ENCODE measurements at places on chromosomes 4 and X. TPM values are rescaled to one million over a fixed set of nuclear protein-coding genes. Genes with fewer than 3 reads are reported as not detected.

DNA sequence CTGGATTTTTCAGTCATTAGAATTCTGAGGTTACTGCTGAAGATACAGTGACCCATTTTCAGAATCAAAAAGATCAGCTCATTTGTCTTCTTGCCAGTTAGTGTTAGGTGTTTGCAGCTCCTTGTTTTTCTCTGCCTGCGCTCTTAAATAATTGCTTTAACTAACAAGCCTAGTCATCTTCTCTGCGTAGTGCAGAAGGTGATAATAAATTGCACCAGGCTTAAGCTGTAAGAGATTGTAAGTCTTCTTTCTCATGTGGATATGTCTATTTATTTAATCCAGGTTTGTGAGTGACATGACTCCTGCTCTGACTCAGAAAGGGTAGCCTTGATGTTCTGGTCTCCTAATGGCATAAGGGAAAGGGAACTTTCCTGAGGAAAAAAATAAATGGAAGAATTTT lies 167.2 kb downstream of the CEP135 start:
- DNase-seq = no peak

DNA sequence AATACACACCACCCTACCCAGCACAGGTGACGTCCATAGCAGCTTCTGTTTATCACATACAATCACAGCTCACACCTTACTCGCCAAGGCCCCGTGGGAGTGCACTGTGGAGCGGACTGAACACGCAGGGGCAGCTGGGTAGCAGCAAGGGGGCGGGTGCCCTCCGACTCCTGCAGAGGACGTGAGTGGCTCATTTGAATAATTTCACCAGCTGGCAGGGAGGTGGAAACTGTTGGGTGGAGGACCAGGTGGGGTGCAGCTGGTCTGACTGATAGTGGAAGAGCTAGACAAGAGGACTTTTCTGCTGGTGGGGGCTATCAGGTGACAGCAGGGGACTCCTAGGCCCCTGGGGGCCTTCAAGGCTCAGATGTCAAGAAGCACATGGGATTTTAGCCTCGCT lies 16.3 kb downstream of the MAN2B2 start:
- DNase-seq = no peak

DNA sequence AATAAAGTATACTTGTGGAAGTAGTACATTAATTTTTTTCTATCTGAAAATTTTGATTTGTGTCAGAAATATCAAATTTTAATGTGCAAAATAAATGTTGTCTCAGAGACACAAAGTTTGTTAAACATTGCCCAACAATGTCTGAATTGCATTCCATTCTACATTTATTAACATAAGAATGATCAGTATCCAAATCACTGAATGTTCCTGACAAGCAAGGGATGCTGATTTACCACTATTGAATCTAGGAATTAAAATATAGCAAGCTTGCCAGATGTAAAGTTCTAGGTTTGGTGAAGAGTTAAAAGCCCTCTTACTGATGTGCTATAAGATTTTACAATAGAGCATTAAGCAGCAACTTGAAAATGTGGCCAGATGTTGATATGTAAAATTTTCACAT lies 489.2 kb upstream of the CTSO start:
- no peak for DNase-seq

GRCh38 chr4:29966386-29966785 lies 753.8 kb upstream of the PCDH7 start:
- DNase-seq = no peak

DNA sequence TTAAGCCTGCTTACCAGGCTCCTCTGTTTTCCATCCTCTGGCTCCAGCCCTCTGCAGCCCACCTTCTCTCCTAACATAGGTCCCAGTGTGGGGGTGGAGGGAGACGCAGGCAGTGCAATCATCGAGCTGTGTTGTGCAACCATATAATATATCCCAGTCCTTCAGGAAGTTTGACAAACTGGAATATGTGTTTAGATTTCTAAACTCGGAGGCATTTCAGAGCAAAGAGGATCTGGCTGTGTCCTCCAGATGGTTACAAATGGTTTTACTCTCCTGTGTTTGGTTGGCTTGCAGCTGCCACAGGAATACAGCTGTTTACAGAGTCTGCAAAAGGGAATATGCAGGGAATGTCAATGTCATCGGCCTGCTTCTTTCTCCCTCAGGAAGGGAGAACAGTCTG lies 195.3 kb upstream of the LNX1 start:
- no peak for DNase-seq

- DNase-seq = no peak
Measured at GRCh38 chrX:41732260-41732659, 8.3 kb downstream of the GPR82 start.

DNA sequence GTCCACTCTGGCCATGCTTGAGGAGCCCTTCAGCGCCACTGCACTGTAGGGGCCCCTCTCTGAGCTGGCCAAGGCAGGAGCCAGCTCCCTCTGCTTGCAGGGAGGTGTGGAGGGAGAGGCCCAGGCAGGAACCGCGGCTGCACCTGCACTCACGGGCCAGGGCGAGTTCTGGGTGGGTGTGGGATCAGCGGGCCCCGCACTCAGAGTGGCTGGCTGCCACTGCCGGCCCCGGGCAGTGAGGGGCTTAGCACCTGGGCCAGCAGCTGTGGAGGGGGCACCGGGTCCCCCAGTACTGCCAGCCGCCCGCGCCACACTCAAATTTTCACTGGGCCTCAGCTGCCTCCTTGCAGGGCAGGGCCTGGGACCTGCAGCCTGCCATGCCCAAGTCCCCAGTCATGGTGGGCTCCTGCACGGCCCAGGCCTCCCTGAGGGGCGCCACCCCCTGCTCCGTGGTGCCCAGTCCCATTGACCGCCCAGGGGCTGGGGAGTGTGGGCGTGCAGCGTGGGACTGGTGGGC lies 347.2 kb upstream of the SPOCK3 start:
- DNase-seq = no peak

DNA sequence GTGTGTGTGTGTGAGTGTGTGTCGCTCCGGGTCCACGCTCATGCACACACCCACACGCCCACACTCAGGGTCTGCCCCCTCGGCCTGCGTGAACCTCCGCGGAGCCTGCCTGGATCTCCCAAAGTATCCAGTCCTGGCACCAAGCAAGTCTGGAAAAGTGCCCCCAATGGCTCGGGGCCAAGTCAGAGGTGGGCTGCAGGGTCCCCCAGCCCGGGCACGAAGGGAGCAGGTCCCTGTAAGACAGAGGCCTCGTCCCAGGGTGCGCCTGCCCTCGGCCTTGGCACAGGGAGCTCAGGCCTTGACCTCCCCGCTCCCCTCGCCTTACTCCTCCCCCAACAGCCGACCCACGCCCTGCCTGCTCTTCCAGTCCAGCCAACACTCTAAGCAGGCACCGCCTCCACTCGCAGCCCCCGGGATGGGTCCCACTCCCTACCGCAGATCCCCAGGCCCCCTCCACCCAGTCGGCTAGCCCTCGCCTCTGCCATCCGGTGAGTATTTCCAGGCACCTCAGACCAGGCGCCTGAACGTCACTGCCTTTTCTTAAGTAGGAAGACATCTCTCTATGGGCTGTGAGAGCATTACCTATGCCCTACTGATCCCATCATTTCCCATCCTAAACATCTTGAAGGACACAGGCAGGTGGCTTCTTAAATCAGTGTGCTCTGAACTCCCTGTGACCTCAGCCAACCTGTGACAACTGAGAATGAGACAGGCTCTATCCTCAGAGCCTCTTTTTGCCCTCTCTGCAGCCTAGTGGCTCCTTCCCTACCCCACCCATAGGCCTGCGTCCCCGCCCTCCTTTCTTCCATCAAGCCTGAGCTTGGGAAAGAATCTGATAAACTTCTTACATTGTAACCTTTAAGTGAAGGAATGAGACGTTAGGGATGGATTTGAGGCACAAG lies 704 bp downstream of the FAM114A1 start:
- DNase-seq = peak; percentile 62

DNA sequence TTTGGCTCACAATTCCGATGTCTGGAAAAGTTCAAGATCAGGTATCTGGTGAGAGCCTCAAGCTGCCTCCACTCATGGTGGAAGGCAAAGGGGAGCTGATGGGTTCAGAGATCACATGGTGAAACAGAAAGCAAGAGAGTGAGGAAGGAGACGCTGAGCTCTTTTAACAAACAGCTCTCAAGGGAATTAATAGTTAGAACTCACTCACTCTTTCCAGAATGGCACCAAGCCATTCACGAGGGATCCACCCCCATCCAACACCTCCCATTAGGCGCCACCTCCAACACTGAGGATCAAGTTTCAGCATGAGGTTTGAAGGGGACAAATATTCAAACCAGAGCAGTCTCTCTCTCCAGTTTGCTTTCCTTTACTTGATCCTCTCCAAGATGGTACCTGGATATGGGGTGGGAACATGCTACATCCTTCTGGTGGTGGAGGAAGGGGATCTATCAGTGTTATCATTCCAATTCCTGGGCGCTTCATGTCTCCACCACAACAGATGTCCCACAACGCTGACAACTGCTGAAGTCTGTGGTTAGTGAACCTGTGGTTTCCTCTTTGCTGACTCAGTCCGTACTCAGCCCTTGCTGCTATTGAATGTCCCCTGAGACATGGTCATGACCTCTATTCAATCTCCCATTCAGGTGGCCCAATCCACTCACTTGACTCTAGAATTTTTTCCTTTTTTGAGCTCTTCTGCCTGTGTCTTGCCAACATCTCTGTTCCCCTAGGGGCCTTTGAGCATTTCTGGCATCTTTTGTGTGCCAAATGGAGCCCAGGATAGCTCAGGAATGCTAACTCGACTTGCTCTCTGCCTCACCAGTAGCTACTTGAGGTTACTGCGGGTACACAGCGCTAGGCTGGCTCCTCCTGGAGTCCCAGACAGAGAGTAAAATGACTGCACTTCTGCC lies 395.2 kb downstream of the MID1IP1 start:
- peak; percentile 28 for DNase-seq

DNA sequence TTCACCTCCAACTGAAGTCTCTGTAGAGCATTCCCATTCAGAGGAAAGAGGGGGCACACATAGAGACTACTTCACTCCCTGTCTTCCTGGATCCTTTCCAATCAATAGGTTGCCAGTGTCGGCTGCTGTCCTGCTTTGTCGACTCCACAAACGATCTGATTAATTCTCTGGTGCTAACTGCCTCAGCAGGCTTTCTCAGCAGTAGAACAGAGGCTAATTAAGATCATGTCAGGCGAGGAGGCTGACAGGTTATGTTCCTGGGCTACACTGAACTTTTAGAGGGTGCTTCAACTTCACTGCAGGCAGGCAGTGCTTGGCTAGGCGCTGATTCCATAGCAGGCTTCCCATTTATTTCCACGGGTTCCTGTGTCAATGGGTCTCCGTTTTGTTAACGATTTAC lies 79.2 kb downstream of the GRIA3 start:
- no peak for DNase-seq

DNA sequence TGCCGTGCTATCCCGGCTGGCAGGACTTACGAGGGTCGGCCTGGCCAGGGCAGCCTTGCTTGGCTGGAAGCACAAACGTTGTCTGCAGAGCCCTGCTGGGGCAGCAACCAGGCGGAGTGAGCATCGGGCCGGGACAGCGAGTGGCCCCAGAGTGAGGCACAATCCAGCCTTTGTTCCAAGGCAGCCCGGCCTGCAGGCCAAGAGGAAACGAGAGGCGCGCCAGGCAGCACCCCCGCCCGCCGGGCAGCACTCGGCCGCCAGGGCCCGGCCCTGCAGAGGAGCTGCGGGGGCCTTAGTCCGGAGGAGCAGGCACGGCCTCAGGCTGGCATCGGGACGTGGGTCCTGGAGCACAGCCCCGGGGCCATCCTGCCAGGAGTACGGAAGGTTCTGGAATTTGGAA lies 24.1 kb downstream of the FGFRL1 start:
- DNase-seq = no peak

DNA sequence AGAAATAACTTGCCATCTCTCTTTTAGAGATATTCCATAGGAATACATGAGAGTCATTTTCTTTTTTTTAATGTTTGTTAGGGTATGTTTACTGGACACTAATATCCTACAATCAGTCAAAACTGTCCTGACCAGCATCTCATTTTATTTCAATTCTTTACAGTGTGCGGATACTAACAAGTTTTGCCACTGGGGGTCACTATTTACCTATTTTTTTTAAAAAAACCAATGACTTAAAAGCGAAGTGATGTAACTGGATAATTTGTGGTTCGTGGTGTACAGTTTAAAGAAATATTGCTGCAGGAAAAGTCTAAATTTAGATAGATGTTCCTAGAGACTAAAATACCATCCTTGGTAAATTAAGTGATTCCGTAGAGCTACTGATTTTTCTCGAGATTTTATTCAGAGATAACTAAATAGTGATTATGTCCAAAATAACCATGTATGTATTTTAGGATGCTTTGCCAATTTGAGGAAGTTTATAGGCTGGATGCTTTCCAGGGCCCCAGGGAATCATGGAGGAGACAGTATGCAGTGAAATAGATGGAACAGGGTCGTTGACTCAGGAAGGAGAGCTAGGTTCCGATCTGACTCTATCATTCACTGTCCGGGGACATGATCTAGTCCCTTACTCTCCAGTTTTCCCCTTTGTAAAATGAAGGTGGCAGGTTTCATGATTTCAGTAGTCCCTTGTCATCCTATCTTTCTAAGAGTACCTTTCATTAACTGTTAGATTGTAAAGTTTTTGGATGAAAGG lies 34.0 kb upstream of the GNPDA2 start:
- peak; percentile 51 for DNase-seq

DNA sequence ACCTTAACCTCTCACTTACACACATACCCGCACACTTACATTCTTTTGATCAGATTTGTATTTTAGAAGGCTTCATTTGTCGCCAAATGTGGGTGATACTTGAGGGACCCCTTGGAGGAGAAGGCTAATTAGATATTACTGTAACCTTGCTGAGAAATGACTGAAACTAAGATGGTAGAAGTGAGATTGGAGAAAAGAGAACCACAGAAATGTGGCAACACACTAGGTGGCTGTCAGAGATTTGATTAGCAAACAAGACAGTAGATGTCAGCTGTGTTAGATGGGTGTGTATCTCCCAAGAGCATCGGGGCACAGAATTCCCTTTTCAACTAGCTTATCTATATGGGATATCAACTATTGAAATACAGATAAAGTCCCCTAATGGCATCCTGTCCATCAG lies 149.3 kb upstream of the FABP2 start:
- DNase-seq = no peak

DNA sequence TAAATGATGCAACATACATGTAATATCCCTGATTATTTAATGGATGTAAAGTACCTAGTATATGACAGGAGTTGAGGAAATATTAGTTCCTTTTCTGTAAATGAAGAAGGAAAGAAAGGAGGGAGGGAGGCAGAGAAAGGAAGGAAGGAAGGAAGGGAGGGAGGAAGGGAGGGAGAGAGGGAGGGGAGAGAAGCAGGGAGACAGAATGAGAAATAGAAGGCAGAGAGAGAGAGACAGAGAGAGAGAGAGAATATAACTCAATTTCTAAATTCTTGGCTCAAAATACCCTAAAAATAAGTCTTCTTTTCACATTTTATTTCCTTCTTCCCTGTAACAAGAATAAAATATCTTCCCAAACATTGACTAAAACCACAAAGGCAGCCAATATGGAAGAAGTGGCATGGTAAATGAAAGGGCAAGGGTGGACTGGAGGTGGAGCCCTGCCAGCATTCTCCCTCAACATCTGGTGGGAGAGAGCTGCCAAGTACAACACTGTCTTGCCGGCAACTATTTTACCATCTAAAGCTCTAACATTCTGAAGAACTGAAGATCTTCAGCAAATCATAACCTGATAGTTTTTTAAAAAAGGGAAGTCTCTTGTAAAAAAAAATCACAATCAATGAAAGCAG lies 245.1 kb downstream of the PPP3CA start:
- no peak for DNase-seq

- no peak for DNase-seq
Measured at GRCh38 chrX:124293810-124294209, 38.6 kb upstream of the TEX13D start.

GRCh38 chr4:71441186-71442169 lies 102.7 kb downstream of the SLC4A4 start:
- no peak for DNase-seq

Gene NDNF
- total RNA-seq = 489 TPM

Gene HSFX4
- not detected for total RNA-seq

Gene MXRA5
- 15.5 TPM for total RNA-seq

Gene TCEAL5
- total RNA-seq = not detected

All from left lung (tissue), 14 donors.